Amygdala (tissue), 56 donors: ENCODE measurements at places on chromosomes 5 and 9.

DNA sequence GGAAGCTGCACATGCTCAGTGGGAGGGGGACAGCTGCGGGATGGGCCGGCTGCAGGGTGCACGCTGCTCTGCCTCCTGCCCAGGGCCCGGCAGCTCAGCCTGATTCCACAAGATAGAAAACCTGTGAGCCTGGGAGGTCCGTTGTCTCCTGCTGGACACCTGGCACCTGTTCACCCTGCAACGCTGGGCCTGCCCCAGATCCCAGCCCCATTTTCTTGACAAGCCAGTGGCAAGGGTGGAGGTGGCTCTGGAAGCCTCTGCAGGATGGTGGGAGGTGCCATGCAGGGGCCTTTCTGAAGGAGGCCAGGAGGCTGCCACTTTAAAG, 68.1 kb upstream of the RNF130 start:
- DNase-seq = no peak

DNA sequence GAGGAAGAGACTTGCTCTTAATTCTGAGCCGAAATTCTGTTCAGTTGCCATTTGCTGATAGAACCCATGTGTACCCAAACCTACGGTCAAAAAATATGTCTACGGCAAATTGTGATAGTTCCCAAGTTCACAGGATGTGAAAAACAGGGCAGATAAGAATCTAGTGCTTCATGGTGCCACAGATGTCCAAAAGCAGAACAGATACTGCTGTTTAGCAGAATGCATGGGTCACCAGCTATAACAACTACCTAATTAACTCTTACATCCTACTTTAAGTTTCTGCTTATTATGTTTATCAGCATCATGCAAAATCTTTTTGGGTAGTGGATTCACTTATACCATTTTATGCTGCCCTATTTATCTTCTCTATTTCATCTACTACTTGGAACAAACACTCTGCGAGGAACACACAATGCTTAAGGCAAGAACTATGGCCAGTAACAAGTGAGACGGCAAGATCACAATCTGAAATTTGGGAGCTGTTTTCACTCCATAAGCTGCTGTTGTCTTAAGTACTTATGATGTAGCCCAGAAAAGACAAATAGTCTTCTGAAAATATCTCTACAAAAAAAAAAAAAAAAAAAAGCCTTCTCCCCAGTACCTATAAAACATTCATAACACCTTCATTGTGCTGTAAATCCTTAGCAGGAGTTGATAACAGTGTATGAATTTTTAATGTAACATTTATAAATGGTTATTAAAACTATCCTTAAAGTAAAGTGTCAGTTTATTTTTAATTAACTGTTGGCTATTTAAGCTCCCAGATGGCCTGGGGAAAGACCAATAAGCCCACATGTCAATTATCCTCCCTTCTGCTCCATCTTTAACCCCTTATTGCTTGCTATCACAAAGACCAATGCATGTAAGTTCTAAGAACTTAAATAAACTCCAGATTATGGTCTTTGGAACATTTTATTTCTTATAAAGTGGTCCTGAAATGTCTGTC, 232.3 kb downstream of the TLR4 start:
- no peak for DNase-seq

- DNase-seq = no peak
These were observed 15.0 kb upstream of the RAPGEF1 start for GRCh38 chr9:131754846-131755245.

- DNase-seq = no peak
These were observed 1219.3 kb upstream of the WWC1 start for GRCh38 chr5:167071981-167072610.

- DNase-seq = no peak
These were observed 81.8 kb downstream of the SUSD1 start for GRCh38 chr9:112093147-112093869.

GRCh38 chr5:80711938-80712337, 57.2 kb upstream of the DHFR start:
- DNase-seq = no peak

- DNase-seq = no peak
These were observed 83.3 kb downstream of the ZNF354C start for GRCh38 chr5:179143446-179143845.

DNA sequence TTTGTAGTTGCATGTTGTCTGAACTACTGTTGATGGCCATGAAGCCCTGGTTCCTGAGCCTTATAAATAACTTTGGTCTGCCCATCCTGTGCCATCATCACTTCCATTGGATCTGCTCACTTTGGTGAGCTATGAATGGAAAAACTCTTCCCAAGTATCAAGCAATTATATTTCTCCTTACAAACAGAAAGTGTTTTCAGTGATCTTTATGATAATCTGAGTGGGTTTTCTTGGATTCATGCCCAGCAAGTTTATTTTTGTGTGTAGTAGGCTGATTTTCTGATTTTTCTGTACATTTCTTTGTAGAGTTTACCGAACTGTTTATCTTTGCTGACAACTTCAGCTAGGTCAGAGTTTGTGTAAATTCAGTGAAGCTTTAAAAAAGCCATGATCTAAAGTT, 31.0 kb downstream of the CAMK4 start:
- no peak for DNase-seq

DNA sequence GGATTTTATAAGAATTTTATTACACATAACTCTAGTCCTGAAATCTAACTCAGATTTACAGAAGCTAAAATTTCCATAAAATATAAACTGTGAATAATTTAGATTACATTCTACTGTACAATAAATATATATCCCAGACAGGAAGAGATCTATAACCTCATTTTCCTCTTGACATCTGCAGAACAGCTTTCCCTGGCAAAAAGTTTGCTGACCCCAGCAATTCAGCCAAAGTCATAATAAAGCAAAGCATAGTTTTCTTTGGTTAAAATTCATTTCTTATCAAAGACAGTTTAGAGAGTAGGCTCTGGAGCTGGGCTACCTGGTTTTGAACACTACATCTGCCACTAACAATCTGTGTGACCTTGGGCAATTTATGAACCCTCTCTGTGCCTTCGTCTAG, 372.5 kb downstream of the CAAP1 start:
- no peak for DNase-seq

GRCh38 chr9:4620057-4620765, 41.9 kb upstream of the PLPP6 start:
- no peak for DNase-seq

DNA sequence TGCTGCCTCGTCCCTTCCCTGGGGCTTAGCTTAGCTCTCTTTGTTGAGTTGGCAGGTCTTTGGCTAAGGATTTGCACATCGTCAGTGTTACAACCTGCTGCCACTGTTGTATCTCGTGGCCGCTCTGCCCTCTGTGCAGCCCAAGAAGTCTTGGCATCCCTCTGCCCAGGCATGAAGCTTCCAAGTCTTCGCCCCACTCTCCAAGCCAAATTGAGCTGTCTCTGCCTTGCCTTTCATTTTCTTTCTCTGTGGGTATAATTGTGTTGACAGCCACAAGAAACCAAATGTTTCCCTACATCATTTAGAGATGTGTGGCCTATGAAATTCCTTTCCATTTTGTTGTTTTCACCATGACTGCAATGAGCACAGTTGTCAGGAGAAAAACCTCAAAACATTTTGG, 29.6 kb upstream of the MED27 start:
- DNase-seq = no peak

- no peak for DNase-seq
These were observed 480.6 kb upstream of the CYLC2 start for GRCh38 chr9:102514541-102514940.

DNA sequence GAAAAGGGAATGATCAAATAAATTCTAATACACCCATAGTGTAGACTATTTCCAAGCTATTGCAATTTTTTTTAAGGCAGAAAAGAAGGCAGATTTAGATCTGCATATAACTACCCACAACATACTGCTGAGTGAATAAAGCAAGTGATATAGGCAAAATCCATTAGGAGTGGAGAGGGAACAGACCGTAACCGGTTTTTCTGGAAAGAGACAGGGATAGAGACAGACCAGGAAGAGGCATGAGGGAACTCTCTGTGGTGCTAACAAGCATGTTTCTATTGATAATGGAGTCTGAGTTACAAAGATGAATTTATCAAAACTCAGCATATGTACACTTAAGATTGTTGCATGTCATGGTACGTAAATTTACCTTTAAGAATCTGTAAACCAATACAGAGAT, 14.5 kb downstream of the ZDHHC21 start:
- no peak for DNase-seq
